Chondrocyte (in vitro differentiated cells): ENCODE measurements at places on chromosomes 12 and 14.

DNA sequence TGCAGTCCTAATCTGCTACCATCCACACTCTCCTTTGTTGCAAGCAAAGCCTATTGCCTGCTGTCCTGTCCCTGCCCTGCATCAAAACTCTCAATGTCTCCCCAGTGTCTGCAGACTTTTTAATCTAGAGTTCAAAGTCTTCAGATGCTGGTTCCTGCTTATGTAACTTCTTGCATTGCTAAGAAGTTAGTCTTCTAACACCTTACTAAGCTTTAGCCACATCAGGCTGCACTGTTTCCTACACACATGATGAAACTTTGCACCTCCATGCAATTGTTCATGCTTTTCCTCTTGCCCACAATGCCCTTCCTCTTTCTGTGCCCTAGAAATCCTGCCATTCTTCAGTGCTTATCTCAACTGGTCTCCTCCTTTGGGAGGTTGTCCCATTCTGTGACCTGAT lies 16.2 kb upstream of the DICER1 start:
- DNase-seq: no peak

GRCh38 chr14:73457924-73458182 lies 493 bp downstream of the NUMB start:
- no peak for DNase-seq

GRCh38 chr12:62728741-62729140 lies 206.2 kb downstream of the PPM1H start:
- no peak for DNase-seq

DNA sequence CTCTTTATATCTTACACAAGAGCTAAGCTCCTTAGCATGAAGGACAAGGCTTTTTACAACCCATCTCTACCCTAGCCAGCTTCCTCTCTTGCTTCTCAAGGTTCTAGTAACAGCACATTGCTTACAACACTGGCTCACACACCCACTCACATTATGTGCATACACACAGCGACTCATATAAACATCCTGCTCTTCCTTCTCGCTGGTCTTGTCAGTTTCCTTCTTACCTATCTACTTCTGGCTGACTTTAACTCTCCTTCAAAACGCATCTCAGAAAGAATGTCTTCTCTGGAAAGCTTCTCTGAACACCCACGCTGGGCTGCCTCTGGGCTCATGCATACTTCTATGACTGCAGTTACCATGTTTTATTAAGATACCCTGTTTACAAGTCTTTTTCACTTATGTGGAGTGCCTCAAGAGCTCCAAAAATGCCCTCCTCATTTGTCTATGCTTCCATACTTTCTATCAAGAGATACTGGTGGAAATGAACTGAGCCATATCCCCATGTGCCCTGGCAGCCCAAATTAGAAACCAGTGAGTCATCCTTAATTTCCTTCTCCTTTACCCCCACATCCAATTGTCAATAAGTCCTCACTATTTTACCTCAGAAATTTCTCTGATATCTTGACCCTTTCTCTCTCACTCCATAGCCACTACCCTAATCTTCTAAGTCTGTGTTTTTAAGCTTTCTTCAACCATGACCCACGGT lies 126.9 kb upstream of the KRAS start:
- DNase-seq: no peak

DNA sequence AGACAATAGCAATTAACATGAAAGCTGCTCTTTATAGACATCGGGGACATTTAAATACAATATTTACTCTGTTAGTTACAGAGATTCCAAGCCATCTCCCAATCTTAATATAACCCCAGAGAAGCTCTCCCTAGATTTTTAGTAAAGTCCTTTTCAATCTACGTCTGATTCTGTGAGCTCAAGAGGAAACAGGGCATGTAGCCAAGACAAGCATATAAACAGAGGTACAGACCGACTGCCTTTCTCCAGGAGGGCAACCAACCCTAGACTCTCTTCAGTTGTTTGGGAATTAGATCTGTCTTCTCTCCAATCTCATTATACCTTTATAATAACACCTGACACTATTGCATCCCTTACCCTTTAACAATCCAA lies 57.4 kb downstream of the TMTC1 start:
- no peak for DNase-seq
